ENCODE measurements at places on chromosomes 3 and 15.

GRCh38 chr3:59563072-59563605, 513.3 kb upstream of the CFAP20DC start:
- no peak for DNase-seq

GRCh38 chr3:9653565-9654248, 4.4 kb downstream of the MTMR14 start:
- no peak for DNase-seq

DNA sequence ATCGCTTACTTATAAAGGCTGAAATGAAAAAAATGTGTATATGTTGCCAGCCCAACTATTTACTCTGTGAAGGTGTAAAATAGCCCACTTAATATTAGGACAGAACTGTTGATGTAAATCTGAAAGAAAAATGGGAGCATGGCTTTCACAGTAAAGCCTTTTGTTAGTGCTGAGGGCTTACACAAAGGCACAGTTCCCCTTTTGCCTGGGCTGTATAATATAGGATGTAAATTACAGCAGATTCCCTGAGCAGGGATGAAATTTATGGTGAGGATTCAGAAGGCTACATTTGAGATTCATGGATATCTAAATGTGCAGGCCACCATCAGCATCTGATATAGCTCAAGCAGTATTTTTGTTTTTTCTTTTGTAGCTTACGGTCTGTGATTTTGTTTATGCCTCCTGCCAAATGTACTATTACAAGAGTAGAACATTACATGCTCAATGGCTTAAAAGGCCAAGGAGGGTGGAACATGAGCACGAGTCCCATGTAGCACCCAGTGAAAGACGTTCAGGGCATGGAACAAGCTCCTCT, 109.1 kb upstream of the ATP10A start:
- no peak for DNase-seq

DNA sequence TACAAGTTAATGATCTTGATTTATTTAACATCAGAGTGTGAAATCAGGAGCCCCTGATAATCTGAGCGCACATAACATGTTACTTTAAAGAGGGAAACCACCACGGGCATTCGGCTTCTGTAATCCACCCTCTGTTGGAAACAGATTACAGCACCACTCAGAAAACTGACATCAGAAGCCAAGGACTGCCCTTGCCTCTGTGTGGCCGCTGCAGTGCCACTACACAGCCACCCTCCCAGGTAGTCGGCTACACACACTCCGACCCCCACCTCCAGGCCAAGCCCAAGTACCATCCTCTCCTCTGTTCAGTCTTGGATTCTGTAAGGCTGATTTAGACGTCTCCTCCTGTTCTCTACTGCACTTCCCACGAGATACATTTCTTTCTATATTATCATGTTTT, 251.7 kb downstream of the GABRB3 start:
- no peak for DNase-seq

DNA sequence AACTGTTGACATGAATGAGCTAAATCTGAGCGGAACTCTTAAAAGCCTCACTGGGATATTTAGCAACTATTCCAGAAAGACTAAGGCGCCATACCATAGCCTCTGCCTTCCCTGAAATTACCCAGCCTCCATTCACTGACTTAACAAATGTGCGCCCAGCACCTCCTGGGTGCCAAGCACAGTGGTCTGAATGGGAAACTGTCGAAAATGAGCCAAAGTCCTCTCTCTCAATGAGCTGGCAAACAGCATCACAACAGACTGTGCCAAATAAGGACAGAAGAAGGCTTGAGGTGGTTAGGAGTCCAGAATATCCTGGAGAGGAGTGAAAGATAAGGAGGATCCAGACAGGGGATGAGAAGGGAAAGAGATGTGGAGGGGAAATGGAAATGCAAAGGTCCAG, 332.4 kb downstream of the MAGI1 start:
- DNase-seq, result no peak

DNA sequence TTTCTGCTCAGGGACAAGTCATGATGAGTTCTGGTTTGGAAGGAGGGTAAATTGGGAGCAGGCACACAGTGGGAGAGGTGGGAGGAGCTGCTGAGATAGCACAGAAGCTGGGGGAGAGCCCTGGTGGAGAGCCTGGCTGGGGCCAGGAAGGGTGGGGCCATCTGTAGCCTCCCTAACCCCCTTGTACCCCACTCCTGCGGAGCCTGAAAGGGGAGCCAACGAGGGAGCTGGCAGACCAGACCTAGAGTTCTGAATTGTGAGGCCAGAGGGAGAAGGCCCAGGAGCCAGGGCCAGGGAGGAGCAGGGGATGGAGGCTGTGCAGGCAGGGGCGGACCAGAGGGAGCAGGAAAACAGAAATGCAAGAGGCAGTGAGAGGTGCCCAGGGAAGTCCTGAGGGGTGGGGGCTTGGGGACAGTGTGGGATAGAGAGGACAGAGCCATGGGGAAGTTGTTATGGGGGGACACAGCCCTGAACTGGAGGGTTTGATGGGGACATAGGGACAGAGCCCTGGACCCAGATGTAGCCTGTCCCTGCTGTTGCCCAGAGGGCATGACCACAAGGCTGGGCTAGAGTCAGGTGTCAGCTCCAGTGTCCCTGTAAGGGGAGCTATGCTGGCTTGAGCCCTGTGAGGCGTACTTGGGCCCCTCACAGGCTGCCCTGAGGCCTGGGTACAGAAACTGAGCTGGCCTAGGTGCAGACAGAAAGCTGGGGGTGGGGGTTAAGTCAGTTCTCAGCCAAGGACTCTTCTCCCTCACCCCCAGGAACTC, 1.2 kb downstream of the TMIE start:
- no peak for DNase-seq

- DNase-seq, result no peak
Observed at GRCh38 chr3:178063461-178063860, 472.8 kb upstream of the KCNMB2 start.

DNA sequence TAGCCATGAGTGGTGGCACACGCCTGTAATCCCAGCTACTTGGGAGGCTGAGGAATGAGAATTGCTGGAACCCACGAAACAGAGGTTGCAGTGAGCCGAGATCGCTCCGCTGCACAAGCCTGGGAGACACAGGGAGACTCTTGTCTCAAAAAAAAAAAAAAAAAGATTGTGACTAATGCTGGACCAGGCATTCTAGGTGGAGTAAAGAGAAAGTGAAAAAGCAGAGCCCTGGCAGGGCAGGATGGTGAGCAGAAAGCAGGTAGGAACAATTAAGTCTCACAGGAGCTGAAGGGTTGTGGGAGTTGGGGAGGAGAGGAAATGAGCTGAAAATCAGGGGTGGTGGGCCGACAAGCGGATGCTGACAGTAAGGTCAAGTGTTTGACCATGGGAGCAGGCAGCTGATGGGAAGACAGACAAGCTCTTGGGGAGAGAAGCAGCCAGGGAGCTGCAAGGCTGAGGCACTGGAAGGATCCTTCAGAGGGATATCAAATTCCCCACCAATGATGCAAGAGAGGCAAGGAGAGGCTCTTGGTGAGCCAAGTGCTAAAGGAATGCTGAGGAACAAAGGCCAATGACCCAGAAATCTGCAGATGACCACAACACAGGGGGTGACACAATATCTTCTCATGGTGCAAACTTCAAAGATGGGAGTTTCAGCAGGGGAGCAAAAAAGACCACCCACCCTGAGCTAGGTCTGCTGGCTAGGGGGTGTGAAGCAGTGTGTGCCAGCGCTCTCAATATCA, 251.1 kb downstream of the ULK4 start:
- DNase-seq, result no peak

DNA sequence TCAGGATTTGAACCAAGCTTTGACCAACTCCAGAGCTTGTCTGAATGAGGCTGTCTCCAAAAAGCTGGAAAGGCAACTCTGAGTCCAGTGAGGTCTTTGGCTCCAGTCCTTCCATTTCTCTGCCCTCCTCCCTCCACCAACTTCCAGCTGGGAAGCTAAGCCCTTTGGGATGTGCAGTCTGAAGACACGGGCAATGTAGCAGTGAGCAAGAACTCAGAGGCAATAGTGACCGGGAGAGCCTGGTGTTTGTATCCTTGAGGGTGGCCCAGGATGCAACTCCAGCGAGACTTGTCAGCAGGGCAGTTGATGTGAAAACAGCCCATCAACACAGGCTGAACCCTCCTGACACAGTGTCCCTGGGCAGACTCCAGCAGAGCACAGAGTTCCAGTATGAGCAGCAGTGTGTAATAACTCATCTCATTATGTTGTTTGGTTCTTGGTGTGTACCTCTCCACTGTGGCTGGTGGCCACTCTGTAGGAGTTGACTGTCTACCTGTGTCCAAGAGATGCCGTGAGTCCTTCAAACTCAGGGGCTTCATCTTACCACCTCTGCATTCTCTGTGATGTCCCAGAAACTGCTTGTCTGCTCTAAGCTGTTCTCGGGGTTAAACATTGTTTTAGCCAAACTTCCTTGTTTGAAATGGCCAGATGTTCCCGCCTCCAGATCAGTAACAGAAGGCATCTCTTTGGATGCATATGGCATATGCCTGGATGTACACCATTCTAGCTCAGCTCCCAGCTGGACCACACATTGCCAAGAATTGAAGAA, 6.6 kb downstream of the CDCP1 start:
- DNase-seq, result no peak

- no peak for DNase-seq
Observed at GRCh38 chr3:103167850-103168249, 733.0 kb downstream of the ZPLD1 start.

DNA sequence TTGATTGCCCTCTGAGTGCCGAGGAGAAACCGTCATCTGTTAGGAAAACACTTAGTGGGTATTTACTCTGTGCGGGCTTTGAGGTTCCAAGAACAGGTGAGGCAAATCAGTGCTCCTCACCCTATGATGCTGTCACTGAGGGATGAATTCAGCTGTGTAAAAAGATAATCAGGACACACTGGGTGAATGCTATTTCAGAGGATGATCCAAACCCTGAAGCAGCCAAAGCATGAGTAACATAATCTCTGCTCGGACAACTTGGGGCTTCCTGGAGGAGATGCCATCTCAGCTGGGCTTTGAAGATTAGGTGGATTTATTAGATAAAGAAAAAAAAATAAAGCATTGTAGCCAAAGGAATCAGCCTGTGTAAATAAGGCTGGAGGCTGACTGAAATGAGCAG, 10.5 kb upstream of the GADL1 start:
- DNase-seq, result no peak

- DNase-seq, result no peak
Observed at GRCh38 chr3:120048355-120049041, 45.7 kb downstream of the GSK3B start.

GRCh38 chr3:82636177-82636576, 874.7 kb upstream of the GBE1 start:
- no peak for DNase-seq

GRCh38 chr3:25686766-25687165, 22.1 kb upstream of the TOP2B start:
- DNase-seq, result no peak

DNA sequence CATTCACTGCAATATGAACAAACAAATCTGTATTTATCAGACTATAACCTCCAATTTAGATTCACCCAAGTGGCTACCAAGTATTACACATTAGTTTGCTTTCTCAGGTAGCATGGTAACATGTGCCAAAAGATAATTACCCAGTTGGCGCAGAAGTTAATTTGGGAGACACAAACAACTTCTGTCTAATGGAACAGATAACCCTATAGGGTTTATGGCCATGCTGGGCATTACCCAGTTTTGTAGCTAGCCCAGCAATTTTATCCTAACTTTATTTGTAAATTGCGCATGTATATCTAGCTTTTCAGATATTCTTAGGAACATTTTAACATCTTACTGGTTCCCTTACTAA, 780 bp downstream of the RPL22L1 start:
- no peak for DNase-seq

GRCh38 chr15:65666257-65666656, 44.5 kb downstream of the SLC24A1 start:
- DNase-seq, result no peak

DNA sequence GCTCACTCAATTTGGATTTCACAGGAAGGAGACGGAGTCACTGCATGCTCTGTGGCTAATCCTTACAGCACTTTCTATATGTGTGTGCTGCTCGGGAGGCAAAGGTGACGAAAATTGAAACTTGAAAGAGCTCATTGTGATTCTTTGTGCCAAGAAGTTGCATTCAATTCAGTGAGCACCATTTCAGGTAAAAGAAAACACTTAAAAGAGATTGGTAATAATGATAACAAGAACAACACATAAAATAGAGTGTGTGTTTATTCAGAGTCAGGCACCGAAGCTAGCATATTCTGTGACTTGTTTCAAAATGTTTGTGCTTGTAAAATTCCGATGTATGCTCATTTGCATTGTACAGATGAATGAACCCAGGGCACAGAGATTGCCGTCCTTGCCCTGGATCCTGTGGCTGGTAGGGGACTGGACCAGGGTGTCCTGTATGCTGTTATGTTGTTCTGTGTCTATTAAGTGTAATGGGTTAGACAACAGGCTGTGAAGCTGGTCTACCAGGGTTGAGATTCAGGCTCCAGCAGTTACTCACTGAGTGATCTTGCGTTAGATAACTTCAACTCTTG, 193.3 kb upstream of the PROK2 start:
- no peak for DNase-seq

DNA sequence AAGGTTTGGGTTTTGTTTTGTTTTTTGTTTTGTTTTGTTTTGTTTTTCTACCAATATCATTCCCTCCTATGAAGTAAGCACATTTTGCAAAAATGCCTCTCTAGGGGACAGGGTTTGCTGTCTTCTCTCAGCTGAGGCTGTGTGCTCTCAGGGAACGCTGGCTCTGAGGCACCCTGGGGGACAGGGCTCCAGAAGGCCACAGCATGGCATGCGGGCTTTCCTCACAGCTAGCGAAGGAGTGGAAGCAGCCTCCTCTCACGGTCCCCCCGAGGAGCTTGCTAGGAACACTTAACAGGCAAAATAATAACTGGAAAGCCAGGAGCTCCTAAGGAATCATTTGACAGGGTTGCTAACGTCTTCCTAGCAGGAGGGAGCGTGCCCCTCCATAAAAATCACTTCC, 227.7 kb upstream of the ST8SIA2 start:
- no peak for DNase-seq

DNA sequence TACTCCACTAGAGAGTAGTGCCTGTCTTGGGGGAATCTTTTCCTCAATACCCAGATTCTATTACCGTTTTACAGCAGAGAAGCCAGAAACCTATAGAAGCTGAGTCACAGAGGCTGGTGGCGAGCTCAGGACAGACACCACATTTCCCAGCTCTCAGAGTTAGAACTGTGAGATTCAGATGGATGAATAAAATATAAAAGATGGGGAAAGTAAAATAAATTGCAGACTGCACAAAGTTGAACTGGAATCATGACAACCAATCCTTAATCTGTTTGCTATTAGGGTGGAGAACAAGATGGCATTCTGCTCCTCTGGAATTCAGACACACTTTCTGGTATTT, 40.5 kb upstream of the CMSS1 start:
- no peak for DNase-seq

- DNase-seq, result no peak
Observed at GRCh38 chr3:18245721-18246120, 179.4 kb downstream of the SATB1 start.

GRCh38 chr3:65338571-65338970, 650.8 kb upstream of the ADAMTS9 start:
- no peak for DNase-seq

- DNase-seq, result no peak
Observed at GRCh38 chr15:34241376-34242330, 16.8 kb downstream of the EMC4 start.

Data from stimulated activated CD4-positive, alpha-beta T cell treated with anti-CD3 and anti-CD28 coated beads, TNF-alpha, amount 100 ng/mL, for 1 hour (primary cell).